NCI-H1417 (cell line): ENCODE measurements at places on chromosomes 11 and 22.

GRCh38 chr11:76159983-76160661 lies 46.2 kb downstream of the WNT11 start:
- peak; percentile 91 for DNase-seq

- no peak for DNase-seq
Measured at GRCh38 chr22:35749808-35750207, 32.1 kb downstream of the APOL5 start.

DNA sequence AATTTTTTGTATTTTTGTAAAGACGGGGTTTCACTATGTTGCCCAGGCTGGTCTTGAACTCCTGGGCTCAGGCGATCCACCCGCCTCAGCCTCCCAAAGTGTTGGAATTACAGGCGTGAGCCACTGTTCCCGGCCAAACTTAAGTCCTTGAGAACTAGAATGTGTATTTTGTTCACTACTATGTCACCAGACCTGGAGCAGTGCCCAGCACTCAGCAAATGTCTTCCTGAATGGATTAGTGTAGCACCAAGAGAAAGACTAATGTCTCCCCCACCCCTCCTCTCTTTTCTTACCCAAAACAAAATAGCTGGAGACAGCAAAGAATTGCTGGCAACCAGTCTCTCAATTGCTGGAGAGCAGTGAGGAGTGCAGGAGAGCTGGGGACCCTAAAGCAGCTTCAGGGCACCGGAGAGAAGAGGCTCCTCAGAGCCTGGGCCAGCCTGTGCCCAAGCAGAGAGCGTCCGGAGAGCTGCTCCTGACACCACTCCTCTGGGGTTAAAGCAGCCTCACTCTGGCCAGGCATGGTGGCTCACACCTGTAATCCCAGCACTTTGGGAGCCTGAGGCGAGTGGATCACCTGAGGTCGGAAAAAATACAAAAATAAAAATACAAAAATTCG lies 14.9 kb downstream of the SLC25A18 start:
- DNase-seq, result no peak

DNA sequence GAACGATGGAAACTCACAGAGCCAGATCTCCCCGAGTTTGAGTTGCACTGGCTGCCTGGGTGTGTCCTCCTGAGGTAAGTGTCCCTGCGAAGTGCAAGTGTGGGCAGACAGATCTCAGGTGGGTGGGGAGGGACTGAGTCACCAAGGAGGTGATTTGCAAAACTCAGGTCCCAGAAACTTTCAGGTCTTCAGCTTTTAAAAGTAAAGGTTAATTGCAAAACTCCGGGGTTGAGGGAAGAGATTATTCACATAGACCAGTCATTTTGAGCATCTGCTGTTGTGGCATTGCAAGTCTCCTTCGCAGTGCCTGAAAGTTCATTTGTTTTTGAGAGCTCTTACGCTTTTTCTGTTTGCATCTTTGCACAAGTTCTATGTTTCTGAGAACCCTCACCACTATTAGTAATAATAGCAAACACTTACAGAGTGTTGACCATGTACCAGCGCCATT lies 7.1 kb downstream of the CD44 start:
- no peak for DNase-seq

DNA sequence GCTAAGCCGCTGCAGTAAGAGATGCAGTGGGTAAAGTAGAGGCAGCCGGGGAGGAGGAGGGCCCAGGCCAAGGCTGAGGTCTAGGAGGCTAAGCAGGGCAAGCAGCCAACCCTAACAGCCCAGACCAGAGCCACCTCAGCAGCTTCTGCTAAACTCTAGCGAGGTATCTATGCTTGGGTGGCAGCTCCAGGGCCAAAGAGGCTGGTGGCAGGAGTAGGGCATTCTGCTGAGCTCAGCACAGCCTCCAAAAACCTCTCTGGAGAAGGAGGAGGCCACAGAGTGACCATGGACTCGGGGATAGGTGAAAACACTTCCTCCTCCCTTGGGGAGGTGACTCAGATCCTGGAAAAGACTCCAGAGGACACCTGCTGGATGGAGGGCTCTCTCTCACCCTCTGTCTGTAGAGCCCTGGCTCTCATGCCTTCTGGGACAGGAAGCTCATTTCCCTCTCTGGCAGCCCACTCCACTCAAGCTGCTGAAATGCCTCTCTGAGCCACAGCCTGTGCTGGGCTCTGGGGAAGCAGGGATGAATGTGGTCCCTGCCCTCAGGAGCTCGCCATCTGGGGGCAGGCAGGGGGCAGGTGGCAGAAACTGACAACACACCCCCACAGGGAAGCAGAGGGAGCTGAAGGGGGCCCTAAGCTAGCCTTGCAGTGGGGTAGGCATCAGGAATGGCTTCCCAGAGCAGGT lies 16.5 kb upstream of the TPBGL start:
- DNase-seq, result no peak

GRCh38 chr22:43389227-43389836 lies 22.5 kb upstream of the MPPED1 start:
- DNase-seq, result no peak

- peak; percentile 73 for DNase-seq
Measured at GRCh38 chr11:13668957-13669521, 571 bp downstream of the FAR1 start.

- no peak for DNase-seq
Measured at GRCh38 chr11:109590782-109591181, 168.8 kb downstream of the C11orf87 start.
